ENCODE measurements at places on chromosomes 3 and 15.

DNA sequence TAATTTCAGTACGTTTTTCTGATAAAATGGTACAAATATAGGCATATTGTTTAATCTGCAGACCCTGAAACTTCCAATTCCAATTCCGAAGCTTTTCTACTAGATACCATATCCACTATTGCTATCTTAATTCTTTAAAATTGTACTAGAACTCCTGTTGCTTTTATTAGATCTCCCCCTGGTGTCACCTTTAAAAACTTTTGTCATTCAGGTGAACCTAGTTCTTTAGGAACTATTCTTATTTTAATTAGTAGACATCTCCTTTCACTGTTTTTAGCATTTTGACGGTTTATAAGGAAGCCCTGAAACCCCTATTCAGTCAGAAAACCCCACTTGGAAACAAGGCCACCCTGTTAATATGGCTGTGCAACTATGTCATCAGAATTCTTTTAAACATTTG is 22.3 kb downstream of the C2CD4B start:
- DNase-seq: peak; percentile 26

DNA sequence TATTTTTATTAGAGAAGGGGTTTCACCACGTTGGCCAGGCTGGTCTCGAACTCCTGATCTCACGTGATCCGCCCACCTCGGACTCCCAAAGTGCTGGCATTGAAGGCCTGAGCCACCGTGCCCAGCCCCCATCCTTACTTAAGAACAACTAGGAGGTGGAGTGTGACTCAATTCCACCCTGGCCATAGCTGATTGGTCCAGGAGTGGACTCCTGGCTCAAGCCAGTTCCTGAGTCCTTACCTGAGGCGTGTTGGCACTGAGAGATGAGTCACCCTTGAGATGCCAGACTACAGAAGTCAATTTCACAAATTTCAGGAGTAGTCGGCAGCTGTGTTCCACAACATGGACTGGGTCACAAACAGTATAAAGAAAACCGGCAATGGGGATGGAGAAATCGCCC is 124.2 kb downstream of the SHQ1 start:
- DNase-seq: peak; percentile 97

DNA sequence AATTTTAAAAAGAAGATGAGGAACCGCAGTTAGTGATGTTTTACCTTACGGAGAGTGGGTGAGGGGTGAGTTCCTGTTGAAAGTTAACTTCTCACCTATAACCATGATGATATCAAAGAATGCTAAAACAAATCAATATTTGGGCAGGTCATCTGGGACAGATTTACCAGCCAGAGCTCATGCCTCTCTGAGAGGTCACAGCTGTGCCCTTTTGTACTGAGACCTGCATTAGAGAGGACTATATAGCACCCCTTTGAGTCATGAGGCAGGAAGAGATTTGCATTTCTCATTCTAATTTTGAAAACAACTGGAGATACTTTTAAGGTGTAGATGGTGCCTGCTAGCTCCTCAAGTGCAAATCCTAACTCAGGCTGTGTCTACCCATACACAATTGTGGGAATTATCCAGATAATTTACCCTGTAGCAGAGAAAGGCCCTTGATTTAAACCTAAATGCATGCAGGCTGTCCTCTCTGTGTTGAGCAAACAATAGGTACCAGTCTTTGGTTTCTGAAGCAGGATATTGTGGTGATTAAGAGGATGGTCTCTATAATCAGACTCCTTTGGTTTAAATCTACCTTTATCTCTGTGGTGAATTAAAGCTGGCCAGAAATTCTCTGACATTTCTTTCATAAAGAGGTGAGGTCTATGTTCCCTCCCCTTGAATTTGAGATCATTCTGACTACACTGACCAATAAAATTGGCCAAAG is 5.8 kb upstream of the TM4SF4 start:
- DNase-seq: no peak

DNA sequence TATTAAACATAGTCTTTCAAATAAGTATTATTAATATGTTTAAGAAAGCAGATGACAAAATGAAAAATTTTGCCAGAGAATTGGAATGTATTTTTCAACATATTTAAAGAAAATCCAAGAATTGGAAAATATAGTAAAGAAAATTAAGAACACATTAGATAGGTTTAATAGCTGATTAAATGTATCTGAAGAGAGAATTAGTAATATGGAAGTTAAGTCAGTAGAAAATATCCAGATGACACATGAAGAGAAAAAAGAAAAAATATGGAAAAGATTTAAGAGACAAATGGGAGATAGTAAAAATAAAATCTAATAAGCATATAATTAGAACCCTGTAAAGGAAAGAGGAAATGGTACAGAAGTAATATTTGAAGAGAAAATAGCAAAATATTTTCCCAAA is 18.0 kb upstream of the POMGNT2 start:
- DNase-seq: no peak

GRCh38 chr3:58237941-58238681 is 519 bp downstream of the ABHD6 start:
- DNase-seq: no peak

GRCh38 chr3:137669519-137670060 is 94.5 kb upstream of the SOX14 start:
- no peak for DNase-seq

DNA sequence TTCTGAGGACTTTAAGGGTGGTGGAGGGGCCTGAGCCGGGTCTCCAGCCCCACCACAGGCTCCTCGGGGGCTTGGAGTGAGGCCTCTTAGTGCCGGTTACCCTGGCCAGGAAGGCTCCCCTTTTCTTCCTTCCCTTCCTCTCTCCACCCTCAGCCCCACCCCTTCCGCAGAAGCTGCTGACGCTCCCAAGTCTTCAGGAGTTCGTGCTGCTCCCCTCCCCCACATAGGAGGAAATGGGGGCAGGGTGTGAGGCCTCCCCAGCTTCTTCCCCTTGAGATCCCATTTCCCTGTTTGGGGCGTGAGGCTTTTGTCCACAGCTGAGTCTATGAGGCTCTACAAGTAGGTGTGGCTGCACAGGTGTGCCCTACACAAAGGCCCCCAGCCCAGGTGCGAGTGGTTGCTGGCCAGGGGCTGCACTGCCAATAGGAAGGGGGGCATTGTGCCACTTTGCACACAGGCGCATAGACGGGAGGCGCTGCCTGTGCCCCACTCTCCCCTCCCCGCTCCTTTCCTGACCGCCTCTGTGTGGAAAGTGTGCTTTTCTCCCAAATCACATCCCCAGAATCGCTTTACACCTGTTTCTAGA is 915 bp upstream of the CALML4 start:
- DNase-seq: peak; percentile 42

DNA sequence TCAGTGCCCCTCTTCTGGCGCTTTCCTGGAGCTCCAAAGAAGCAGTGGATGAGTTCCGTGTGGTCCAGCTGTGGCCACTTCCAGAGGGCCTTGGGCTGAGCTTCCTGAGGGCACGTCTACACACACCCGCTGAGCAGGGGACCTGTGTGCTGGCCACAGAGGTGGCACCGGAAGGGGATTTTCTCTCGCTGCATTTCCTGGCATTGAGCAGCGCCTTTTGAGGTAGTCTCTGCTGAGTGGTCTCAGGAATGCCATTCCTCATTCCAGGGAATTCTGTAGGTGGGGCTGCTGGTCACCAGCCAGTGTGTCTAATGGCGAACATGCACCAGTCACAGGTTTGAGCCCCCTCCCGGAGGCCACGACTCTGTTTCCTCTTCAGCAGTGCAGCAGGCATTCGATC is 48.1 kb downstream of the AMOTL2 start:
- no peak for DNase-seq

- DNase-seq: no peak
Measured at GRCh38 chr3:71577011-71577410, 6.5 kb downstream of the FOXP1 start.

- DNase-seq: peak; percentile 65
Measured at GRCh38 chr3:143600756-143601718, 247.2 kb downstream of the SLC9A9 start.

- DNase-seq: no peak
Measured at GRCh38 chr15:99440551-99441443, 125.0 kb upstream of the MEF2A start.

DNA sequence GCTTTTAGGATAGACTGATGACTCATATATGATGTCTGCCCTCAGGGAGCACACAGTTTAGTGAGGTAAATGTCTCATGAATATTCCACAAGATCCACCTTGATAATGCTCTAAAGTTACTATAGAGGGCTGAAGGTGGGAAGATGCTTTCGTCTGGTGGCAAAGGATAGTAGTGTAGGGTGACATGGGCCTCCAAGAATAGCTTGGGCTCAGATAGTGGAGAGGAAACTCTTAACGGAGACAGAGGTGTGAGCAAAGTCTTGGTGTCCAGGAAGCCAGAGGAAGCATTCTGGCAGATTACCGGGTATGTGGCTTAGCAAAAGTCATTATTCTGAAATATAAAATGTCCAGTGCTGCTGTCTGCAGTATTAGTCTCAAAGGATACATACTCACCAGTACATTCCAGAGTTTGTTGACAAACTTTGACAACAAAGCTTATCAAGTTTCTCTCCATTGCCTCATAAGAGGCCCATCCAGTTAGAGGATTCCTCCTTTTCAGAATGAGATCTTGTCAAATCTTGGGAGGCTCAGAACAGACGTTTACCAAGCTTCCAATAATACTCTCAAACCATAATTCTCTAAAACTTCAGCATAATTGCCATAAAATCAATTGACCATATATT is 316.7 kb downstream of the LPP start:
- no peak for DNase-seq

DNA sequence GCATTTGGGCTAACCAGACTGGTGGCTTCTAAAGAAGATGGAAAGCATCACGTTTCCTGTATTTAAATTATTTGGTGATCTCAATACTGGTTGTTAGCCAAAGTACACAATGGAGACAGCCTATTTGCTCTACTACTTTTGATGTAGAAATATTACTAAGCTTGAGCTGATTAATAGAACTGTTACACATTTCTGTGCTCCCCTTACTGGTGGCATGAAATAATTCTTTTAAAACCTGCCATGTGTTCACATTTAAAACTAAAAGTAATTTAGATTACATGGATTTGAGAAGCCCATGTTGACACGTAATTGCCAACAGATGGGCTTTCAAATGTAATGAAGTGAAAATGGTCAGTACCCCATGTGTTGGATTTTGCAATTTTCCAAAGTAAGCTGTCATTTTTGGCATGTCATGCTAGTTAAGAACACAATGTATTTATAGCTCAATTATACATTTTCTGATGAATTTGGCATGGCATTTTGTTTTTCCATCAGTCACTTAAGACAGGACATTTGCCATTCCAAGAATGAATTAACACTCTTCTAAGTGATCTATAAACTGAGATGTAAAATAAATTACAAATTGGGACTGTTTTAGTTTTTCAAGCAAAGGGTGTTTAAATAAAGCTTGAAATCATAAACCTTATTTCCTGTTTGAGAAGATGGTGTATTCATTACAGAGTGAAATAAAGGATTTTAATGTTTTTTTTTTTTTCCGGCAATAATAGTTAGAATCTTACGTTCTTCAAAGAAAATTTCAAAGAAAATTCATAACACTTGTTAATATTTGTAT is 10.8 kb upstream of the RARRES1 start:
- DNase-seq: peak; percentile 53

DNA sequence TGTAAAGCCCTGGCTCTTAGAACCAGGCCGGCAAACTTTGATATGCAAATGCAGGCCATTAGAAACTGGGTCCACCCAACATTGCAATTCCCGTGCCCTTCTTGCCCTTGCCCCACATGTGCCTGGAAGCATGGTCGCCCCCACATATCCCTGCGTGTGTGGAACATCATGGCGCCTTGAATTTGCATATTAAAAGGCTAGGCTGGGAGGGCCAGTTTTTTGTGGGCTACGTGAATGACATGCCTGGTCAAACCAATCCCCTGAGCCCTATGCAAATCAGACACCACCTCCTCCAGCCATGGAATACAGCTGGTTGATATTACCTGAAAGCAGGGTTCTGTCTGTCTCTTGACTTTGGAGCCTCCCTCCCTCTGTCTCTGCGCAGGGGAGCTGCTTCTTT is 58.7 kb upstream of the ARHGEF26 start:
- no peak for DNase-seq

DNA sequence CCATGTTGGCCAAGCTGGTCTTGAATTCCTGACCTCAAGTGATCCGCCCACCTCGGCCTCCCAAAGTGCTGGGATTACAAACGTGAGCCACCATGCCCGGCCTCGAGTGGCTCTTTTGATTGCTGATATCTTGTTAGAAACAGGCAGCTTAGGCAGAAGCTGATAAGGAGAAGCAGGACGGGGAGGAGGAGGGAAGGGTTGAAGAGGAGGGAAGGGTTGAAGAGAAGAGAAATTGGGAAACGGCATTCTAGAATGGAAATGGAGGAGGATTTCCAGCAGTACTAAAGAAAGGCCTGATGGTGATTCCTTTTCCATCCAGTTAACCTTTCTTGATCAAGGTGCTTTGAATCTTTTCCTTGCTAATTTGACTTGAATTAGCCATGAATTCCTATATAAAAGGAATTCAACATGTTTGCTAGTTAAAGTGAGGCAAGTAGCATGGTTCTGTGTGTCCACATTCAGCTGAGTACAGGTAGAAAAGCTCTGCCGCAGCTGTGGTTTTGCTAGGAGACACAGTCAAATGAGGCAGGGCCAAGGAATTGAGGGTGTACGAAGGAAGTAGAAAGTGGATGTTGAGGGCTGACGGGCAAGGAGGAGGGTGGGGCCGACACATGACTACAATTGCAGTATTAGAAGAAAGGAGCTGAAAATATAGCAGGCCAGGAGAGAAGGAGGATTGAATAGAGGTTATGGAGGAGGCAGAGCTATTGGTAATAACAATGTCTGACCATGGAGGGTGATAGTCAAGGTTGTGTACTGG is 27.2 kb upstream of the ATP1B3 start:
- DNase-seq: no peak

DNA sequence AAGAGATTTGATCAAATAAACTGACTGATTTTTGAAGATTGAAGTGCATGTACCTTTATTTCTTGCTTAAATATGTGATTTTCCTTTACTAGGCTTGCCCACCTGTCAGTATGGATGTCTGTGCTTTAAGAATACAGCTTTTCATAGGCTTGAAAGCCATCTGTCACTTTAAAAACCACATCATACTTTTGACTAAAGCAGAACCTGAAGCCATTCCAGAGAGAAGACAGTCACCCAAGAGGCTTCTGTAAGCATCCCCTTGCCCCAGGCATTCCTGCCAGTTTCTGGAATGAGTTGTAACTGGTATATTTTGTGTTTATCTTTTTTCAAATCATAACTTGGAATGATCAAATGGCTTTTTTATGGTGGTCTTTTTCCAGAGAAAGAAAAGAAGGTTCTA is 24.0 kb downstream of the HPS3 start:
- DNase-seq: peak; percentile 5

- no peak for DNase-seq
Measured at GRCh38 chr3:186095561-186096081, 13.3 kb downstream of the ETV5 start.

- peak; percentile 38 for DNase-seq
Measured at GRCh38 chr3:87354398-87354797, 78.0 kb upstream of the POU1F1 start.

GRCh38 chr15:80776420-80777045 is 2.6 kb upstream of the CEMIP start:
- DNase-seq: peak; percentile 73

- DNase-seq: no peak
Measured at GRCh38 chr3:161054860-161055604, 50.1 kb downstream of the B3GALNT1 start.
